ENCODE measurements at places on chromosomes 2 and 18.

GRCh38 chr2:6676776-6677175 is 188.9 kb downstream of the CMPK2 start:
- no peak for DNase-seq

DNA sequence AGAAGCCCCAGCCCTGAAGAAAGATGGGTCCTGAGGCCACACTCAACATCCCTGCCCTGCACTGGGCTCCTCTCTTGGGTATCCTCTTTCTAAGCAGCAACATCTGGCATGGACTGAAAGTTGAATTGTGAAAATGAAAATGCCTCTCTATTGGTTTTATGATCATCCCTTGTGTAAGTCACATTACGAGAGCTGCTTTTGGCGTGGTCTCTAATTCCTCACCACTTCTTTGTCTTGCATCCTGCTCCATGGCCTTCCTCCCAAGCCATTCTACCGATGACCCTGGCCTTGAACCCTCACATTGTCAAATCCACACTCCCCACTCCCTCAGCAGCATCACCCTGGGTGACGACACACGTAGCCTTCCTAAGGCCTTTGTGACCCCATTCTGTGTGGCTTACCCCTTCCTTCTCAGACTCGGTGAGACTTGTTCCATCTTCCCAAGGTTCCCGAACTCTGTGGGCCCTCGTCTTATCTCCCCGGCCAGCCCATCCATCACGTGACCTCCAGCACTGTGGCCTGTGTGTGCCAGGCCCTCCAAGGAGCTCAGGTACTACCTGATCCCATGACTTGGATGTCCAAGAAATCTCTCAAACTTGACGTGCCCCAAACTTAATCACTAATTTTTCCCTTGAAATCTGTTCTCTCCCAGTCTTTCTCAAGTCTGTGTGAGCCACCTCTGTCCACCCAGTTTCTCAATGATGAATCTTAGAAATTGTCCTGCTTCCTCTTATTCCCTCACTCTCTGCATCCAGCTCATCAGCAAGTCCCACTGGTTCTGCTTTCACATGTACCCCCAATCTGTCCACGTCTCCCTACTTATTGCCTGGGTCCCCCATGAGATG is 194.7 kb upstream of the HS6ST1 start:
- DNase-seq, result no peak

GRCh38 chr2:192749611-192750200 is 555.0 kb upstream of the TMEFF2 start:
- DNase-seq, result no peak

DNA sequence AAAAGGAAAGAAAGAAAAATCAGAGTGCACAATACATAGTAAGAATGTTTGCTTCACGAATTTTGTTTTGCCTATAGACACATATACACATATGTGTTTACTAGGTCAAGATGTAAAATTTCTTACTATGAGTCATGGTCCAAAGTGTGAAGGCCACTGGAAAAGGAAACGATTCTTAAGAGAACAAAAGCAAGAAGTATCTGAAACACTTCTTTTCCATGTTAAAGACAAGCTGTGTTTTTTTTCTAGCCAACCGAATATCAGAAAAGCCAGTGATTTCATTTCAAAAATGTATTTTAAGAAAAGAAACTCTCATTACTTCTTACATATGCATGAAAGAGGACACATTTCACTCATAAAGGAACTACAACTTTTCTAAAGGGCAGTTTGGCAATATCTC is 24.9 kb downstream of the PECR start:
- DNase-seq, result no peak

DNA sequence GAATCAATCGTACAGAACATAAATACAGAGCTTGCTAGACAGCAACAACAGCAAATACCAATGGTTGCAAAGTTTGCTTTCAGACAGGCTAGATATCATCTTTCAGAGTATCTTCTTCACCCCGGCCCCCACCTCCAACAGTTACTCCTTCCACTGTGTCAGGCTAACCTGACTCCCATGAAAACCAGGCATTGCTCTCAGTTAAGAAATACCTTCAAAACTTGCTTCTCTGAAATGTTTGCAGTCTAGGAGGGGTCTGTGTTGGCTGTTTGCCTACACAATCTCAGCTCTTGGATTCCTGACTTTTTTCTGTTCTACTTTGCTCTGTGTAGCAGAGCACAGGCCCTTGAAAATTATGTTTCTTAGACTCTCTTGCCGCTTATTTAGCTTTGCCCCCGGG is 599.5 kb upstream of the SYT4 start:
- no peak for DNase-seq

DNA sequence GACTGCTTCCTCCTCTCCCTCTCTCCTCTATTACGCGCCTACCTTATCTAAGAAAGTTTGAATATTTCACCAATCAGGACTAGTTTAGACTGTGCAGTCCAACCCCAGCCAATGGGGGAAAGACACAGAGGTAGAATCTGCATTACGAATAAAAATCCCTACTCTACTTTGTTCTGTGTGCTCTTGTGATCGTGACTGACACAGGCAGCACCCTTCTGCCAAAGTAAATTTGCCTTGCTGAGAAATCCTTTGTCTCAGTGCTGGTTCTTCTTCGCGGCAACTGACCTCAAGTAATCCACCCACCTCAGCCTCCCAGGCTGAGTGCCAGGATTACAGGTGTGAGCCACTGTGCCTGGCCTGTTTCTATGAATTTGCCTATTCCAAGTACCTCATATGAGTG is 8.6 kb upstream of the CDCA7 start:
- DNase-seq, result no peak

DNA sequence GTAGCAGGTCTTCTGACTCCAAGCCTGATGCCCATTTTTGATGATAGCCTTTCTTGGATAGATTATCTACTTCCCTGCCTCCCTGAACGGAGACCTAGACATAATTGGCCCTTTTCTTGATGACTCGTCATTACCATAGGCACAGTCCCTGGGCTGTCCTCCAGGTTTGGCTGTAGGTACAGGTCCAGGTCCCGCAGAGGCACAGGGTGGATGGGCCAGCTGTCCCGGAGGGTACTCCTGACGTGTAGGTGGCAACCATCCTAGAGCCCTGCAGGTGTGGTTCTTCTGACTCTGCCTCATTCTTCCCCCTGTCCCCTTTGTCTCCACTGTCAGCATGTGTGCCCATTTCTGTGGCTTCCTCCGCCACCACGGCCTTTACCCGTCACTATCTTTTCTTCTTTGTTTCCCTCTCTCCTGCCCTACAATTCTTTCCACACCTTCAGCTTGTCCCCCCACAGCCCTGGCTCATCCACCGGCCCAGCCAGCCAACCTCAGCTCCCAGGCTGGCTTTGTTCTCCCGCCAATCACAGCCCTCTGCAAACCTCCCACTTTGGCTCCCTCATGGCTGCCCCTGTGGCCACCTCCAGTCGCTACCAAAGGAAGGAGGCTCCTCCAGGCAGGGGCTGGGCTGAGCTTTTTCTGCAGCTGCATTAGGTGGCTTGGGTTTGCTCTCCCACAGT is 102.8 kb downstream of the SMAD7 start:
- DNase-seq, result no peak

- no peak for DNase-seq
Observed at GRCh38 chr2:21317131-21317530, 193.4 kb downstream of the TDRD15 start.

GRCh38 chr18:48486754-48487153 is 52.1 kb upstream of the CTIF start:
- DNase-seq, result no peak

GRCh38 chr2:127694986-127695385 is 6.3 kb upstream of the SFT2D3 start:
- DNase-seq, result no peak

DNA sequence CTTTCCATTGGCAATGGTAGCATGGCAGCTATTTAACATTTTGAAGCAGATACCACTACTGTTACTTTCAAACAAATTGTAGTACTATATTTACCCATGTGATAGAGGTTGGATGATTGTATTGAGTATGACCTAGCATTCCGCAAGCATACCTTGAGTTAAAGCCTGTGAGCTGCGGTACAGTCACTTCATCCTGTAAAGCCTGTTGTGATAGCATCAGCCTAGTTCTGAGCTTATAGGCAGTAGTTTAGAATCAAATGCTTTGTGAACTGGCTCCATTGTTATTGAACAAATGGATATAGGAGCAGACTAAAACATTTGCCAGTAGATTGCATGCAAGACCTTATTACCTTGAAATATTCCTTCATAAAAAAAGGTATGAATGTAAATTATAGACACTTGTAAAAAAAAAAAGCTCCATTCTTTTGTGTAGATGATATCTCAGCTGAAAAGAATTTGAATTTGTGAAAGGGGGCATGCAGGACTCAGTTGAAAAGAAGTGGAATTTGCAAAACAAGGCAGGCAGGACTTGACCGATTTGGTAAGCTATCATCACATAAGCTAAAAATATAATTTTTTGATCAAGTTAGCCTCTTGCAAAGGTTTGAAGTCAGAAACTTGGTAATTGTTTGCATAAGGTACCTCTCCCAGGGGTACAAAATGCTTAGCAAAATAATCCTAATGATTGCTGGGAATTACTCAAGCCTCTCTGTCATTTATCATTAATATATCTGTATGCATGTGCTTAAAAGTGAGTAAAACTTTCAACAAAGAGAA is 138.5 kb upstream of the ITGA4 start:
- no peak for DNase-seq

DNA sequence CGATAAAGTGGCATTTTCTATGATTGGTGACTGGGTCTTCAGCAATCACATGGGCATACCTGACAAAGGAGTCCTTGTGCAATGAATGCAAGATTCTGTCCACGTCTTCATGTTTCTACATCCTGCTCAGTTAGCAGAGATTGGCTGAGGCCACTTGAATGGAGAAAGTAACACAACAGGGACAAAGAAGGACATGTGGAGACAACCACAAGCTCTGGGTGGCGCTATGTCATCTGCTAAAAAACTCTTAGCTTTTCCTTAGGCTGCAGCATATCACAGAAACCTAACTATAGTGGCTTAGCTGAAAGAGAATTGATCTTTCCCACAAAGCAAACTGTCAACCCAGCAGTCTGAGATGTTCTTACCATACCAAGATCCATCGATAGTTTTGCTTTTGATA is 1109.7 kb downstream of the SOCS6 start:
- DNase-seq, result no peak

DNA sequence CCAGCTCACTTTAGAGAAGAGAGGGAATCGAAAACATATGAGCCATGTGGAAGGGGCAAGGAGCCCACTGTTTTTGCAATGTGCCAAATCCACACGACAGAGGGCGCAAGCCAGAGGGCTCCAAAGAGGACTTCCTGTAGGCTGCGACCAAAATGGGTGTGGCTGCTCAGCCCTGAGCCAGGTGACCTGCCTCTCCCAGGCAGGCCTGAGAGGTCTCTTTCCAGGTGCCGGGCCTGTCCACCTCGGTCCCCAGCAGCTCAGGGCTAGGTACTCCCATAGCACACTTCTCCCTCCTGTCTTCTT is 153.8 kb downstream of the TTC32 start:
- no peak for DNase-seq

DNA sequence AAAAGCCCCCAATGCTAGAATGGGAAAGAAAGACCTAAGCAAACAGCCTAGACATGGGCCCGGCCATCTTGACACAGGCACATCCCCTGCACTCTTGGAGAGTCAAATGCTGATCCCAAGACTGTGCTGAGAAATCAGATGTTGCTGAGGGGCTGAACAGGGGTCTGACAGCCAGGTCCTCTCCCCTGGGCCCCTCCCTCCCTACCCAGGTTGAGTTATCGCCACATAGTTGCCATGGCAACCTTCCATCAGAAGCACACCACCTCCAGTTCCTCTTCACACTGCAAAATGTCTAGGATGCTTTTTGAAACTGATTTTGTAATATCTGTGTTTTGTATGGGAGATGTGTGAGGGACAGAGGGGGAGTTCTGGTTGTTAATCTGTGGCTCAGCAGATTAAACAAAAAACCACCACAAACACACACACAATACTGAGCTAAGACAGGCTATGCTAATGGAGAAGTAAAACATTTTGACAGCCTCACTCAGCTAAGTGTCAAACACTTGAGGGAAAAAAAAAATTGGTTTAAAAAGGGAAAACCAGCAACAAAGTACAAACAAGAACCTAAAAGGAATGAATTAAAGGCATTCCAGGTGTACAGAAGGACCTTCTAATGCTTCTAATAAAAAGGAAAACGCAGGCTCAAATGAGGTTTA is 88.2 kb downstream of the TMEM163 start:
- no peak for DNase-seq

DNA sequence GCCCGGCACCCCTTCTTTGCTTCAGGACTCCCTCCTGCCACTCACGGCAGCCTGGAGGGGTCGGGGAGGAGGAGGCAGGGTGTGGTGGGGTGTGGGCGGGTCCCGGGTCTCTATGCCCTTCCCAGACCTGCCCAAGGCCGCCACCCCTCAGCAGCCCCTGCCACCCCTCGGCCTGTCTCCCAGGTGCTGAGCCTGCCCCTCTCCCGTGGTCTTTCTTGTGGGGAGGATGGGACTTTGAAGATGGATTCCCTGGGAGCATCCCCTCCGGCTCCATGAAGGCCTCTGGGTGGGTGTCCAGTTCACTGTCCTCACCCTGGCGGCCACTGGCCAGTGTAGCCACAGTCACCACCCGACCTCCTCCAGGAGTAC is 23.2 kb downstream of the KCNIP3 start:
- DNase-seq, result no peak

DNA sequence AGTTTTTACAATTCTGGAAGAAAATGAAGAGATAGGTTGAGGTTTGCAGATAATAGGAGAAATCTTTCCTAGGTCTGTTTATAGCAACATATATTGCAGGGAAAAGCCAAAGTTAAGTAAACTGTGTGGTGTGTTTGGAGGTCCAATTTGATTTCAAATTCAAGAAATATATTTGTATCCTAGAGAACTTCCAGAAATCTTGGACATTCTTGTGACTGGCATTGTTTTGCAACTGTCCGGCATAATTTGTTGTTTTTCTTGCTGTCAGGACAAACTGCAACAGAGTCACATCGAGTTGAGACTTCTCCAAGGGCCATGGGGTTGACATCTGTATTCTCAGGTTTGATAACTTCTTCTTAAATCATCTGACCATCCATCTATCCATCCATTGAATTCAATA is 170.9 kb upstream of the ZEB2 start:
- DNase-seq, result no peak

GRCh38 chr2:135974036-135974435 is 11.4 kb downstream of the DARS1 start:
- no peak for DNase-seq

DNA sequence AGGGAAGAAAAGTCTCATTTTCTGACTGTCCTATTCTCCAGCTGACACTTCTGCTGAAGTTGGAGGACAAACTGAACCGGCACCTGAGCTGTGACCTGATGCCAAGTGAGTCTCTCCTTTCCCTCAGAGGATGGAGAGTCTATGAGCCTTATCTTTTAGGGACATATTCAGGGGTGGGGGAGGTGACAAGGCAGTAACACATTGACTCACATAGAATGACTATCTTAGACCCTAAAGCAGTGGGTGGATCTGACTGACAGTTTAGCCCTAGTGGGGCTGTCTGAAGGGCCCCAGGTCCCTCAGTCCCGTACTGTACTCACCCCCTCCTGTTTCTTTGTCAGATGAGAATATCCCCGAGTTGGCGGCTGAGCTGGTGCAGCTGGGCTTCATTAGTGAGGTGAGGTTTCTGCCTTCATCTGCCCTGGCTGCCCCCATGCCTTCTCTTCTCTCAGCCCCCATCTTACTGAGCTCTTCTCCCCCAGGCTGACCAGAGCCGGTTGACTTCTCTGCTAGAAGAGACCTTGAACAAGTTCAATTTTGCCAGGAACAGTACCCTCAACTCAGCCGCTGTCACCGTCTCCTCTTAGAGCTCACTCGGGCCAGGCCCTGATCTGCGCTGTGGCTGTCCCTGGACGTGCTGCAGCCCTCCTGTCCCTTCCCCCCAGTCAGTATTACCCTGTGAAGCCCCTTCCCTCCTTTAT is 805 bp upstream of the KRTCAP3 start:
- no peak for DNase-seq

- no peak for DNase-seq
Observed at GRCh38 chr2:177282181-177282641, 17.7 kb upstream of the NFE2L2 start.

- no peak for DNase-seq
Observed at GRCh38 chr2:143533846-143534245, 404.6 kb downstream of the ARHGAP15 start.
